DMS53 (cell line): ENCODE measurements at places on chromosomes 16 and 17.

DNA sequence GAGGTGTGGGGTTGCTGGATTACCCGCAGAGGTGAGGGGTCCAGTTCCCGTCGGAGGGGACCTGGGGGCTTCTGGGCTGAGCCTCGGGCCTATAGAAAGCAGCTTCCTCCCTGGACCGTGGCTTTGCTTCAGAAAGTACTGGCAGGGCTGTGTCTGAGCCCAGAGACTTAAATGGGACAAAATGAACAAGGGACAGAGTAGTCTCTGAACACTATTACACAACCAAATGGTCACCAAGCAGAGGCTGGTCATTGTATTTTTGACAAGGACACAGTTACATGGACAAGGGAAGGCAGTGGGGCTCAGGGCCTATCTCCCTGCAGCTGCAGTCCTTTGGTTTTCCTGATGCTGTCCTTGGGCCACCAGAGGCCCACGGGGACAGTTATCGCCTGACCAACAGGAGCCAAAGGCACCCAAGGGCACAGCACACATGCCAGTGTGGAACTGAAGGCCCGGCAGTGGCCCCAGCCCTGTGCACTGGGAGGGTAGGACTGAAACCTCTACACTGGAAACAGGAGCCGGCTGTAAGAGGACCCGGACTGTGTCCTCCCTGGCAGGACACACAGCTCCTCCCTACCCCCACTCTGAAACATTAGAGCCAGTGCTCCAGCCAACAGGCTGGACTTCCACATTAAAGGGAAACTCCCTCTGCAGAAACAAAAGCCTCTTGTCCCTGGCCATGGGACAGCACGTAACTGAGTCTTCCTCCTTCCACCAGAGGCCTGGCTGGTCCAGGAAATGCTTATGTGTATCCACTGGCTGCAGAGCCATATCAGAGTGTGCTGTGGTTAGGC, 26.0 kb upstream of the ERN1 start:
- no peak for DNase-seq

DNA sequence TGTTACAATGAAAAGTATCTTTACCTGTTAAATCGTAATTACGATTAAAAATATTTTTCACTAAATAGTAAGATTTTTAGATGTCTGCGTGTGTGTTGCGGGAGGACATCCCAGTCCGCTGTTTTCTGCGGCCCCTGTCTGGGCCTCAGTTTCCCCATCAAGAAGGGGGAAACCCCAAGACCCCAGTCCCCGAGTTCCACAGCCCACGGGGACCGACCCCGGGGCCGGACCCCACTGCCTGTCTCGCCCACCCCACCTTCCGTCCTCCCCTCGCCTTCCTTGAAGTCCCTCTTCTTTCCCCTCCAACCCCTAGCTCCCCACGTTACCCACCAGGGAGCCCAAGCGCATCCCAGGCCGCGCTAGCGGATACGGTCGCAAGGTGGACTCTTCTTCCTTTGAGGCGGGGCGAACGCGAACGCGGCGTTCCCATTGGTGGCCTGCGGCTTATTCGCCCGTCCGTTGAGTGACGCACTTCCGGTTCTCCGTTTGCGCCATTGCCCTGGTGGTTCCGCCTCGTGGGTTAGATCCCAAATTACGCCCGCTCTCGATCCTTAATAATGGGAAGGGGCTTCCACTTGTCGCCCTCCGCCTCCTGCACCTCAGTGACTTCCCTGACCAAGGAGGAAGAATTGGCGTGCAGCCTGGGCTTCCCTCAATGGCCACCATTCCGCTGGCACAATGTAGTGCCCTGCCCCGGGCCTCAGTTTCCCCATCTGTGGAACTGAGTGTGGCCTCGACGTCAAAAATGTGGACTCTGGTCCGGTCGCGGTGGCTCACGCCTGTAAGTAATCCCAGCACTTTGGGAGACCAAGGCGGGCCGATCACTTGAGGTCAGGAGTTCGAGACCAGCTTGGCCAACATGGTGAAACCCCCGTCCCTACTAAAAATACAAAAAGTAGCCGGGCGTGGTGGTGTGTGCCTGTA, at the start of gene NSMCE1:
Gene NSMCE1, minus strand, starts transcription at position 397 of the 924 bp plus-strand sequence. CDS start 11,202 bp downstream, outside the sequence.
- DNase-seq: peak; percentile 96

DNA sequence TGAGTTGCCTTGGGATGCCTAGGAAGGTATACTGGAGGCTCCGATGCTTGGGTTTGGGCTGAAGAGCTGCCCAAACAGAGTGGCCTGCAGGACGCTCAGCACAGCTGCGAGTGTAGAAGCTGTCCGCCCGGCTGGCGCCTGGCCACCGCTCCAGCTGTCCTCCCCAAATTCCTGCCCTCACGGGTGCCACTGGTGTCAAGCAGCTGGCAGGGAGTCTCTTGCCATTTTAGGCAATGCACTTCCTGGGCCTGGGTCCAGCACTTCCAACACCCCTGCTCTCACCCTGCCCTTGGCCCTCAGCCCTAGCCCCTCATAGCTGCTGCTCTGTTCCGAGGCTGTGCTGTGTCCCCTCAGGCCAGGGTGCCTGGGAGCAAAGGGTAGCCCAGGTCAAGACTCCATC, 5.2 kb upstream of the PKMYT1 start:
- no peak for DNase-seq

DNA sequence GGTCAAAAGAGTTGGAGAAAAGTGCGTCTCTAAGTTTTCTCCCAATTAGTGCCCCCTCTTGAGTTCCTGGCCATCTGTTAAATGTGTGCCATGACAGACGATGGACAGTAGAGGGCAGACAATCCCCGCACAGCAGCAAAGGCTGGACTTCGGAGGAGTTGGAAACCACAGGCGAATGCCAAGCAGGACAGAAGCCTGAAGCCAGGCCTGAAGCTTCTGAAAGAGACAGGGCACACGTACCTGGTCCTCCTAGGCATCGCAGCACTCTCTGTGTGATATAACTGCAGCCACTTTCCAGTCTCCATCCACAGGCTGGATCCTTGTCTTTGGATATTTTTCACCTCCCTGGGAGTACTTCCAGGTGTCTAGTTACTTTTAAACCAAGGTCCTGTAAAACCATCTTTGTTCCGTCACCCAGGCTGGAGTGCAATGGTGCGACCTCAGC, 14.5 kb downstream of the C17orf100 start:
- peak; percentile 90 for DNase-seq

- no peak for DNase-seq
Measured at GRCh38 chr16:9034056-9034455, 57.4 kb upstream of the HAPSTR1 start.

GRCh38 chr16:10584981-10585438, 4.6 kb upstream of the EMP2 start:
- no peak for DNase-seq

DNA sequence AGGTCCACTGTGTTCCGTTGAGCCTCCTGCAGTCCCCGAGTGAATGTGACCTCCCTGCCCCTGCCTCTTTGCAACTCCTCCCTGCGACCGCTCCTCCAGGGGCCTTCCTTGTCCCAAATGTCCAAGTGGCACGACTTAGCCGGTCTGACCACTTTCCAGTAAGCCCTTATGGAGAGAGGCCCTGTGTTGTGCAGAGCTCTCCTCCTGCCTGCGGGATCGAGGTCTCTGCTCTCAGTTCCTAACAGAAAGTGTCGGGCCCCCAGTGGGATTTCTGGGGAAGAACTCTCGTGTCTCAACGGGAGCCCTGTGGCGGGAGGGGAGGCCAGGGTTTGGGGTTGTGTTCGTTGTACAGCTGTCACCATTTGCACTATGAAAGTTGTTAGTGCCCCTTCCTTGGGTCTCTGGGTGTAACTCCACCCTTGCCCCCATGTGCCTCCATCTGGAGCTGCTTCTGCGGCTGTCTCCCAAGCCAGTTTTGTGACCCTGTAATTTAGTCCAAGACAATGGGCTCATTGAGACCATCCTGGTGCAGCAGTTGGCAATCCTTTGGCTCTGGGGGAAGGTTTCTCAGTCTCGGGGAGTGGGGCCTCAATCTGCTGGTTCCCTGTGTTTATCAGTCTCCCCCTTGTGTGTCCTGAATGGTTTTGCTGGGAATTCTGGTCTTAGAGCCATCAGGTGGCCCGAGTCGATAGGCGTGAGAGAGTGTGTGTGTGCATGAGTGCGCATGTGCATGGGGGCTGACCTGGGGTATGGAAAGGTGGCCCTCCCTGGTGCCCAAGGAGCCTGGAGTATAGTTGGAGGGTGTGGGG, 234.5 kb downstream of the SEC14L1 start:
- no peak for DNase-seq

DNA sequence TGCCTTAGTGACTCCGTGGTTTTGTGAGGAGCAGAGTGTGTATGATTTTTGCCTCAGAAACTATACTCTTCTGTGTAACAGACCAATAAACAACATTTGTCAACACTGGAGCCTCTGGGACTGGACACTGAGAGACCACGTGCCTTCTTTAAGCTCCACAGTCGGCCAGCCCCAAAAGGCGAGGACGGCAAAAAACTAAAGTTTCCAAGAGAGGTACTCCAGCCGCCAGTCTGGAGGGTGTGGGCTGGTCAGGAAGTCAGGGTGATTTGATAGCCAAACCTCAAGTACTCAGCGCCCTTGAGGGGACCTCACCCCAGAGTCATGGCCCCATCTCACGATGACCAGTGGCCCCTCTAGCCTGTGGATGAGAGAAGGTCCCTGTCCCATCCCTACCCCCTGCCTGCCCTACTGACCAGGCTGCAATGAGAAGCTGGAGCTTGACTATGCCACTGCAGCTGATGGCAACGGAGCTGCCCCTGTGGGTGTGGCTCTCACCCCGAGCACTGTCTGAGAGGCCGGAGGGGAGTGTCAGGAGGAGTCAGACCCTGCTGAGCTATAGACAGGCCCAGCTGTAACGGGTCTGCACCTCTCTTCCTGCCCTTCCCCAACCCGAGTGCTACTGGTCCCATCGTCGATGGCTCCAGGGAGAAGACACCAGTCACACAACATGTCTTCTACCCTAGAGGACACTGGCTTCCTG, 19.8 kb downstream of the MNT start:
- DNase-seq: no peak

DNA sequence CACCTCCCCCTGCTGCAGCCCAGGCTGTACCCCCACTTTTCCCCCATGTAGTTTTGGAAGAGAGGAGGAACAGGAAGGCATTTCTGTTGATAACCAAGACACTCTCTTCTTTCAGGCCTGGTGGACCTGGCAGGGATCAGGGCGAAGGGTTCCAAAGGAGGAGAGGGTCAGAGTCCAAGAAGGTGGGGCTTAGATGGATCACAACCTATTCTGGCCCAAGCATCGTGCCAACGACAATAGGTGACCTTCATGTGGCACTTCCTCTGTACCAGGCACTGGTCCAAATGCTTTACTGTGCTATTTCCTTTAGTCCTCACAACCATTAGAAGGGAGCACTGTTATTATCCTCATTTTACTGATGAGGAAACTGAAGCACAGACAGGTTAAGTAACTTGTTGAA, 84.3 kb downstream of the TMEM132E start:
- DNase-seq: no peak

- DNase-seq: no peak
Measured at GRCh38 chr17:10773391-10773790, 30.5 kb downstream of the TMEM238L start.

- no peak for DNase-seq
Measured at GRCh38 chr17:78233678-78234077, 2.2 kb downstream of the TMEM235 start.

GRCh38 chr17:37485938-37486570, 3.6 kb upstream of the DUSP14 start:
- no peak for DNase-seq

DNA sequence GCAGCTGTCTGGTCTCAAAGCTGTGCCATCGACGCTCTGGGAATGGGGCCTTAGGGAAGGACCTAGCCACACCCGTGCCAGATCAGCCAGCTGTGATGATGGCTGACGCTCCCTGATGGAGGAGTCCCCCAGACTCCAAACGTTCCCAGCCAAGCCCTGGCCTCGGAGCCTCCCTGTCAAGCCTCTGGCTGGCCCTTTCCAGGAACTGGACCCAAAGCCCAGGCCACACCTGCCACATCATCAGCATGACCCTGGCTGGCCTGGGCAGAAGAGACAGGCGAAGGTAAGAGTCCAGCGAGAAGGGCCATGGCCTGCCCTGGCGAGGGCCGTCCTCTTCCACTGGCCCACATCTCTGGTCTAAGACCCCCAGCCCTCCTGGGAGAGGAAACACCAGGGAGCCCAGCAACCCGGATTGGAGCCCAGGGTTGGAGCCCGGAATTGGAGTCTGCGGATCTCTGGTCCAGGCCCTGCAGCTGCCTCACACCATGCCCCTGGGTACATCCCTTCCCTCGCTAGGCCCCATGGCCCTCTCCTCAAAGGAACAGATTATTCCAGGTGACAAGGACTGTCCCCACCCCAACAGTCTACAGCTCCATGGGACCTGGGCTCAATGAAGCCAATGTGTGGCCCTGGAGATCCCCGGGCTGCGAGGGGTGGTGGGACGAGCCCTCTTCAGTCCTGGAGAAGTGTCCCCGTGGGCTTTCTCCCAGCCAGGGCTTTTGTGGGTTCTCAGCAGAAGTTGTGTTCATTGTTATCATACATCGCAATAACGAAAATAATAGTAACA, 105.1 kb upstream of the TNRC6C start:
- DNase-seq: no peak

GRCh38 chr16:65059406-65059980, 62.4 kb downstream of the CDH11 start:
- DNase-seq: no peak

DNA sequence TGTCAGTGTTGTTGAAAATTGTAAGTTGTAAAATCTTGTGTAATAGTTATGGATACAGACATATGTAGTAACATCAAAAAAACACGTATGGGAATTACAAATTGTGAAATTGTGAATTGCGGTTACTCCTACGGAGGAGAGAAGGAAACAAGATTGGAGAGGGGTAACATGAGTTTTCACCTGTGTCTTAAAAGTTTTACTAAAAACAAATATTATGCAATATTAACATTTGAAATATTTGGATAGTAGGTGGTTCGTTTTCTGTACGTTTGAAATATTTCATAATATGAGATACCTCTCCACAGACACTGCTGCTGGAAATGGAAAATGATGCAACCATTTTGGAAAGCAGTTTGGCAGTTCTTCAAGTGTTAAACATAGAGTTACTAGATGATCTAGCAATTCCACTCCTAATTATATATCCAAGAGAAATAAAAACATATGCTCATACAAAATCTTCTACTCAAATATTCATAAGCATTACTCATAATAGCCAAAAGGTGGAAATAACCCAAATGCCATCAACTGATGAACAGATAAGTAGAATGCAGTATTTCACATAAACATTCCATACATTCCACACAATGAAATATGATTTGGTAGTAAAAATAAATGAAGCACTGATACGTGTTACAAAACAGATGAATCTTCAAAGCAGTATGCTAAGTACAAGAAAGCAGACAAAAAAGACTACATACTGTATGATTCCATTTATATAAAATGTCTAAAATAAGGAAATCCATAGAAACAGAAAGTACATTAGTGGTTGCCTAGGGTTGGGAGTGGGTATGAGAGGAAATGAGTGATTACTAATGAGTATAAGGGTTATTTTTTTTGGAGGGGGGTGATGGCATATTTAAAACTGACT, 40.7 kb upstream of the ABCA10 start:
- no peak for DNase-seq

- no peak for DNase-seq
Measured at GRCh38 chr16:84752600-84752999, 52.8 kb downstream of the USP10 start.

DNA sequence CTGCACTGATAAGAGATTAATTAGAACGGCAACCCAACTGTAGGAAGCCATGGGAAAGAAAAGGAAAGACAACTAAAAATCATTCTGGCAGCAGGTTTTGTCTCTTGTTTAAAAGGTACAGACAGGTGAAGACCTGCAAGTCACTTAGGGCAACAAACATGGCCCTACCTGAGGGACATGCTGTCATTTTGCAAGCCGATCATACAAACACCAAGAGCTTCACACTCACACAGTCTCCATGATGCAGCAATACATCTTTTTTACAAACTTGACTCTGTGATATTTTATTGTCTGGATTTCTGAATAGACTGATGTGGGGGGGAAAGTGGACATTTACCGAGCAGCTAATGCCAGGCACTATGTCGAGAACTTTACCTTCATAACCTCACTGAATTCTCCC, 101.8 kb downstream of the PARN start:
- peak; percentile 5 for DNase-seq
